ENCODE measurements at places on chromosomes 2 and 18.
A peak's percentile ranks its signal among the peaks of the same experiment; 100 is the strongest.

GRCh38 chr18:12516049-12516630, 108.4 kb downstream of the PRELID3A start:
- DNase-seq: no peak

DNA sequence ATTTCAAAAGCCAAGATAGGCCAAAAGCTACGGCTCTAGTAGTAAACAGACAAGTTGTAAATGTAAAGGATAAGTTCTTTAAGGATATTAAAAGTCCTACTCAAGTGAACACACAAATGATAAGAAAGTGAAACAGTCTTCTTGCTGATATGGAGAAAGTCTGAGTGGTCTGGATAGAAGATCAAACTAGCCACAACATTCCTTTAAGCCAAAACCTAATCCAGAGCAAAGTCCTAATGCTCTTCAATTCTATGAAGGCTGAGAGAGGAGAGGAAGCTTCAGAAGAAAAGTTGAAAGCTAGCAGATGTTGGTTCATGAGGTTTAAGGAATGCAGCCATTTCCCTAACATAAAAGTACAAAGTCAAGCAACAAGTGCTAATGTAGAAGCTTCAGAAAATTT, 111.7 kb upstream of the ZEB2 start:
- no peak for DNase-seq

DNA sequence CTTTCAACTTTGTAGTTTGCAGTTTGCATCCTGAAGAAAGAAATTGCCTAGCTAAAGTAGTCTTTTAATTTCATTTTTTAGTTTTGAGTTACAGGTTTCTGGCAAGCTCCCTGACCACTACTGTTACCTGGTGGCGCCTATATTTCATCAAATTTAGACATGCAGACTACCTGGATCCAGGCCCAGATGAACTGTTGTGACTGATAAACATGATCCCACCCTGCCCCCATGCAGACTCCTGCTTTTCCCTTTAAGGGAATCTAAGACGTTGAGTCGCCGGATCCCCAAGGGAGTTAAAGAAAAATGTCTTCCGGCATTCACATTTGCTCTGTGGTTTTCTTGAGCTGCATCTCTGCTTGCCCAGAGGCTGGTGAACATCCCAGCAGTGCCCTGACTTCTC, 22.2 kb downstream of the METAP1D start:
- no peak for DNase-seq

- no peak for DNase-seq
Observed at GRCh38 chr2:146363731-146364130, 1481.1 kb upstream of the ACVR2A start.

- no peak for DNase-seq
Observed at GRCh38 chr18:68507781-68508180, 207.1 kb downstream of the TMX3 start.

DNA sequence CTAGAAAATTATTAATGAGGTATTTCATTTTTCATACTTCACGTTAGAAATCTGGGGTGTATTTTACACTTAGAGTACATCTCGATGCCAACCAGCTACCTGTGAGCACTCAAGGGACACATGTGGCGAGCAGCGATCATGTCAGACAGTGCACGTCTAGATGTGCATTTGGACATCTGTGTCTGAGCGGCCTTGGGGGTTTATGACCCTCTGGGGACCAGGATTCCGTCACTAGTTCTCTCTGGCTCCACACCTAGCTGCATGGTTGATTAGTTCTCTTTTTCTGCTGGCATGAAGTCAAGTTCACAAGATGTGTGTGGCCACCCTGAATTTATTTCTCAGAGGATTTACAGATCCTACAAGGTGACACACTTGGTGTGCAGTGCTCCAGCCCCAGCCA, 192.2 kb downstream of the TSN start:
- no peak for DNase-seq

- DNase-seq: no peak
Observed at GRCh38 chr2:13696601-13697000, 935.9 kb upstream of the LRATD1 start.

DNA sequence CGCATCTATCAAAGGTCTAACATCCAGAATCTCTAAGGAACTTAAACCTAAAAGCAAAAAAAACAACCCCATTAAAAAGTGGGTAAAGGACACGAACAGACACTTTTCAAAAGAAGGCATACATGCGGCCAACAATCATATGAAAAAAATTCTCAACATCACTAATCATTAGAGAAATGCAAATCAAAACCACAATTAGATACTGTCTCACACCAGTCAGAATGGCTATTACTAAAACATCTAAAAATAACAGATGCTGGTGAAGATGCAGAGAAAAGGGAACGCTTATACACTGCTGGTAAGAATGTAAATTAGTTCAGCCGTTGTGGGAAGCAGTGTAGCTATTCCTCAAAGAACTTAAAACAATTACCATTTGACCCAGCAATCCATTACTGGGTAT, 38.0 kb downstream of the PPP3R1 start:
- peak; percentile 42 for DNase-seq

- DNase-seq: no peak
Observed at GRCh38 chr18:11269257-11269656, 119.9 kb upstream of the PIEZO2 start.

- DNase-seq: no peak
Observed at GRCh38 chr18:9394046-9394445, 59.5 kb downstream of the TWSG1 start.

GRCh38 chr18:12946549-12947284, 1.1 kb upstream of the SEH1L start:
- DNase-seq: no peak

DNA sequence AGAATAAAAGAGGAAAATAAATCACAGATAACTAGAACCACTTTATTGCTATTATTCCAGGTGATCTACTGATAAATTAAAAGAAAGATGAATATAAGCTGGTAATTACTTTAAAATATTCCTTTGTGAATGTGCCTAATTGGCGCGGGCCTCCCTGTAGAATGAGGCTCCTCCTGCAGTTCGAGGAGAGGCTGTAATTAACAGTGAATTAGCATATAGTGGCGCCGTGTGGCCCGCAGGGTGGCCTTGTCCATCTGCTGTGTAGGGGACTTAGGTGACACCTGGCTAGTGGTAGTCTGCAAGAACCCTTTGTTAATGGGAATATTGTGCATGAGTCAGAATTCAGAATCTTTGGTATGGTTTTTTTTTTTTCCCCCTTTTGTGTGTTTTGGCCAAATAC, 119.8 kb downstream of the AGAP1 start:
- DNase-seq: no peak

- DNase-seq: no peak
Observed at GRCh38 chr2:176679061-176679669, 409.9 kb downstream of the MTX2 start.

DNA sequence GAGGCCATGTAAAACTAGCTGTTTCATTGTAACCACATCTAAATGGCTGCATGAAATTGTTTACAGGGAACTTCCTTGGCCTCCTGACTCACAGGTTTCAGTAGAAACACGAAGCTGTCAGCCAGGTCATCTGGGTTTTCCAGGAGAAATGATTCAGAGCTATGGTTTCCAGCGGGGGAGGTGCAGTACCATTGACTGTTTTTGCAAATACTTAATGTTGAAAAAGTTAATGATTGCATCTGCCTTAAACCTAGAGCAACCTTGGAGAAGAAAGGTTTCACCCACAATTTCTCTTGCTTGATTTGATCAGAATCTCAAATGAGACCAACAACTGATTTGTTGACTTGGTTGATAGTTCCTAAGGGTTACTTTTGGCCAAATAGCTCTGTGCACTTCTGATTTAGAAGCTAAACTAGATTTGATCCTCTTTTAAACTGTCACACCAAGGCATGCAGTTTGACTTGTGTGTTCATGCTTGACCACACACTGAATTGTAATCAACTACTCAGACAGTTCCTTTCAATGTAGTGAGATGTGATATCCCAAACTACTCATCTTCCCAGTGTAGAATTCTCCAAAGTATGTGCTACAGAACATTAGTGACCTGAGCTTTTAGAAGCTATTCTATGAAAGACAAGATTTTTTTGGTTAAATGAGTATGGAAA, 193.5 kb upstream of the CHST9 start:
- DNase-seq: no peak

GRCh38 chr2:208607694-208608093, 201.1 kb downstream of the PTH2R start:
- DNase-seq: no peak

DNA sequence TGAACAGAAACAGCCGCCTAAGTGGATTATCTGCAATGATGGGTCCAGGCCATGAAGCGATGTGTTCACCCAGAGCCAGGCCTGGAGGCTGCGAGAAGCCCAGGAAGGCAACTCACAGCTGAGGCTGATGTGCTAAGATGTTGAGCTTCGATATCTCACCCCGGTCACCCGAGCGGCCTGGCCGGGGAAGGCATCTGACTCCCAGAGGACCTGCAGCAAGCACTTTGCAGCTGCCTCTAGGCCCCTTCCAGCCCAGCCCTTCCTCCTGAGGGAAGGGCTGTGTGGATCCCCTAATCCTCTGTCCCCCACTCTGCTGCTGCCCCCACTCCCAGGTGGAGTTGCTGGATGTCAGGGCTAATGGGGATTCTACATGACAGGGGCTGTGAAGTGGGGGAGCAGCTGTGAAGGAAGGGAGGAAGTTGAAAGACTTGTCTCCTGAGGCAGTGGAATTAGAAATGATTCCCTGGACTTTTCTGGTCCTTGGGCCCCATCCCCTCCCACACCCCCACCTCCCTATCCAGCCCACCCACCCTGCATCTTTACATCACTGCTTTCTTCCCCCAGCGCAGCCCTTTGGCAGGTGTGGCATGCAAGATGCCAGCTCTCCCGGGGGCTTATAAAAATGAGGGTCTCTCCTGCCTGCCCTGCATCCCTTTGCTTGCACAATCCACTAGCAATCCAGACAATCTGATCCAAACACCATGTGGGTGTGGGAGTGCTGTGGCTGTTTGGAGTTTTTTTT, 4.3 kb downstream of the ATP6V1B1 start:
- no peak for DNase-seq

DNA sequence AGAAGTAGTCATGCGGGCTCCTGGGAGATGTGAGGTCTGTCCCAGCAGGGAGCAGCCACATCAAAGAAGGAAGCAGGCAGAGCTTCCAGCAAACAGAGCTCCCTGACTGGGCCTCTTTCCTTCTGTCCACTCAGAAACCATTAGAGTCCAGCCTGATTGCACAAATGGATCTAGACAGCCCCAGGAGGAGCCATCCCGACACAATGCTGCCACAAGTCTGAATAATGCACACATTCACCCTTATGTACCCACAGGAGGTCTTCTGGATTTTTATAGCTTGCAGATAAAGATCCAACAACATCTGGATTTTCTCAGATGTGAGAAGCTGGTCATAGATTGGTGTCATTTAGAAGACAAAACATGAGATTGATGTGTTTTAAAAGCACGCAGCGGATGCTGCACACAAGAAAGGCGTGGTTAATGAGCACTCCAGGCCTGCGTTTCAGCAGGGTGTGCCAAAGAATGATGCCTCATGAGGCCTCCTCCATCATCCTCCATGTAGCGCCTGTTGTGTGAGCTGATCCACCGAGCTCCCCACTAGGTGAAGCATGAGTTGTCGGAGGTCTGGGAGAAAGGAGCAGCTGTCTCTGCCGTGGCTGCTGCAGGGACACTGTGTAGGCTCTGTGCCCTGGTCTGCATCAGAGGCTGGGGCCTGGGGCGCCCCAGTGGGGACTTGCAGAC, 60.6 kb downstream of the MTCL1 start:
- DNase-seq: no peak

DNA sequence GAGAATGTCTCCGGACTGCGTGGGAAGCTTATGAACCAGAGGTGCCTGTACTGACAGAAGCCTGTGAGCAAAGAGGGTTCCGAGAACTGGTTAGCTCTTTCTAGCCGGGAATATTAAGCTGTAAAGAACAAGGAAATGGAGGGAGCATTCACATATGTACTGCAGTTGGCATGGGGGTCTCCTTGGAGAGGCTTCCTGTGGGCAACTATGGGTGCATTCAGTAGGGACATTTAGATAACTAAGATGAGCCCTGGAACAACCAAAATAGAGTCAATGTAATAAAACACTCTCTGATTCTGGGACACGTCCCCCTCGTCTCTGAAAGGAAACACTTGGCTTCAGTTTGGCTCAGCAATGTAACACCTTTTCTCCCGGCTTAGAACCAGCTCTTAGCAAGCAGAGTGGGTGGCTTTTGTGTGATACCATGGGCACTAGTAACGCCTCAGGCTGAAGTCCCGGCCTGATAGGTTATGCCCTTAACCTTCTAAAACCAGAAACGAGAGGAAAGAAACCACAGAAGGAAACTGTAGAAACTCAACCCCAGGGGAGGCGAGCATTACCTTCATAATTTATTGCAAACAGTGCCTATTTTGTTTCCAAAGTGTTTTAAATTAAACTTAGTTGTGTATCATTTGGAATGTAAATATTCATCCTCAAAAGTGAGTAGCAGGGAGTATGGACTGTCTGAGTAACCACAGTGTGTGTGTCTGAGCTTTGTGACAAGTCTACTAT, 48.8 kb upstream of the LPIN2 start:
- no peak for DNase-seq

GRCh38 chr18:48200631-48201336, 208.4 kb downstream of the ZBTB7C start:
- no peak for DNase-seq

DNA sequence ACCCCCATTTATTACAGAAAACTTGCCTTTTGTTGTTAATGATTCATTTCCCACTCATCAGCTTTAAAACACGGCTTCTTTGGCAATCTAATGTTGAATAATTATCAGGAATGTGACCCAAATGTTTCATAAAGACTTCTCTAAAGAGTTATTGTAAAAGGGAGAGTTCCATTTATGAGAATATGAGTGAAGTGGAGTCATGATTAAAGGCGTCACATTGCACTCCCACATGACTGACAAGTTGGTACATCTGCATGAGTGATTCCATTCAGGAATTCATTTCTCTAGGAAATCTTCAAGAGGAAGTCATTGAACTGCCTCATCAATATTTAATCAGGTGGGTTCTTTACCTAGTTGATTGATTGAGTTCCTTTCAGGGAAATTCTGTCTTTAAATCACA, 184.8 kb downstream of the LNPK start:
- no peak for DNase-seq

DNA sequence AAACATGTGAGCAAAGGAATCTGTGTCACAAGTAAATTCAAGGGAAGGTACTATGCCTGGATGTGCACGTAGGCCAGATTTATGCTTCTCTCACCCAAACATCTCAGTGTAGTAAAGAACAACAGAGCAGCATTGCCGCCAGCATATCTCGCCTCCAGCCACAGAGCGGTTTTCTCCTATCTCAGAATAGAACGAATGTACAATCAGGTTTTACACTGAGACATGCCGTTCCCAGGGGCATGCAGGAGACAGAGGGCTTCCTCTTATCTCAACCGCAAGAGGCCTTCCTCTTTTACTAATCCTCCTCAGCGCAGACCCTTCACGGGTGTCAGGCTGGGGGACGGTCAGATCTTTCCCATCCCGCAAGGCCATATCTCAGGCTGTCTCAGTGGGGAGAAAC, 175.3 kb downstream of the RPIA start:
- DNase-seq: no peak

DNA sequence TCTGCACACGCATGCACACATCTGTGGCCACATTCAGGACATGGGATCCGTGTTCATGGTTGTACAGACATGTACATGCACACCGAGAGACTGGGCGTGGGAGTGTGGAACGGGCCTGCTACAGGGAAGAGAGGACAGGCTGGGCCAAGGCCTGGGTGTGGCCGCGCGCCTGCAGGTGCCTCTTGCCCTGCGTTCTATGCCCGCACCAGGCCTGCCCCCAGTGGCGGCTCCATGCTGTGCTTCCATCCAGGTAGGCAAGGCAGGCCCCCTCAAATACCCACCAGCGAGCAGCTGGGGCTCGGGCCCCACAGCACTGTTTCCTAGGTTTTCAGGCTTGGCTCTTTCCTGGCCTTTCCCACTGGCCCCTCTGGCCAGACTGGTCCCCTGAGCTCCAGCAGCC, 15.5 kb upstream of the PTMA start:
- no peak for DNase-seq
